Heart left ventricle (tissue), 16 donors: ENCODE measurements at places on chromosomes 6 and 20. TPM values are rescaled to one million over a fixed set of nuclear protein-coding genes. Genes with fewer than 3 reads are reported as not detected.

BANF2 gene
- total RNA-seq = not detected

RHAG gene
- total RNA-seq = not detected

COL21A1 gene
- 48.1 TPM for total RNA-seq

GRIK2 gene
- total RNA-seq = 2.4 TPM

RNASET2 gene
- total RNA-seq = 62.9 TPM

LINC00237 gene
- total RNA-seq = not detected

NECAB3 gene
- total RNA-seq = 54.5 TPM

IL20RA gene
- 0.44 TPM for total RNA-seq

CPXM1 gene
- total RNA-seq = 0.54 TPM

TINAG gene
- total RNA-seq = 0.52 TPM

RIMS4 gene
- total RNA-seq = 0.59 TPM

C20orf144 gene
- not detected for total RNA-seq
